ENCODE measurements at places on chromosomes 12 and 14.

DNA sequence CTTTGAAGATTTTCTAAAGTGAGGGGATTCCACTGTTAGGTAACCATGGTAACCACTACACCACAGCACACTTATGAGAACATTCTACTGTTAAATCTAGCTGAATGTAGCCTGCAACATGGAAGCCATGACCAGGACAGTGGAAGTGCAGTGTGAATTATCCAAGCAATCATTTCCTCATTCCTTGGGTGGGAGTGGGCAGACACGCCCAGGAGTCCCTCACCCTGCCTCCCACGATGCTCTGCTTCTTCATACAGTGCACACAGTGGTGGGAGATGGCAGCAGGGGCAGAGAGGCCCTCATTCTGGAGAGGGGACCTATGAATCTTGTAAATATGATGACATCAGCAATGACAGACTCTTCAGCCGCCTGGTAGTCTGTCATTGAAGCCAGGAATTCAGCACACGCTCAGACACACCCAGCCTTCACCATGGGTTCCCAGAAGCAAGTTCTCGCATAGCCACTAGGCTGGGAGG is 70.1 kb upstream of the HOXC13 start:
- peak; percentile 49 for DNase-seq

DNA sequence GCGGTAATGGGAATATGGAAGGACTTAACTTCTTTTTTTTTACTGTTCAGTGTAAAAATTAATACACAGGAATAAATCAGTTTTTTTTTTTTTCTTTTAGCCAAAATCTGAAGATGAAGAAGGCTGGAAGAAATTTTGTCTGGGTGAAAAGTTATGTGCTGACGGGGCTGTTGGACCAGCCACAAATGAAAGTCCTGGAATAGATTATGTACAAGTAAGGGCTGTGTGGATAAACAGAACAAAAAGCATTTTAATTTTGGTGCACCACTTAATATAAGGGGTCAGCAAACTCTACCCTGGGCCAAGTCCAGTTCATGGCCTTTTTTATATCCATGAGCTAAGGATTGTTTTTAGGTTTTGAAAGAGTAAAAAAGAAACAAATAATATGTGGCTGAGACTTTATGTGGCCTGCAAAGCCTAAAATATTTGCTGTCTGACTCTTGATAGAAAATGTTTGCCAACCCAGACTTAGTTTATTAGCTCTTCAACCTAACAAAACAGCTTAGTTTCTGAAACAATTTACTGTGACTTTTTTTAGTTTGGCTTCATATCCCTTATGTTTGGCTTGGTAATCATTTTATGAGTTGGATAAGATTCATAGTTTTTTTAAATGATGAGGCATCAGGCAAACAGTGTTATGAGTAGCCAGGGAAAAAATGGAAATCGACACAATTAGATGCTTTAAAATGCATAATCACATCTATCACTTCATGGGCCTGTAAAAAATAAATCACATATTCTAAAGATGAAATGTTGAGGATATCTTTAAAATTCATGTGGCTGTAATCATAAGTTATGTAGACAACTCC is 8.4 kb downstream of the GEMIN2 start:
- no peak for DNase-seq

GRCh38 chr14:89179891-89180404 is 237.1 kb downstream of the FOXN3 start:
- DNase-seq: no peak

GRCh38 chr14:28785096-28785952 is 18.7 kb downstream of the FOXG1 start:
- DNase-seq: no peak

GRCh38 chr12:2801044-2801783 is 6.4 kb downstream of the FKBP4 start:
- DNase-seq: no peak

- no peak for DNase-seq
These were observed 46.6 kb upstream of the ESRRB start for GRCh38 chr14:76329154-76329928.

DNA sequence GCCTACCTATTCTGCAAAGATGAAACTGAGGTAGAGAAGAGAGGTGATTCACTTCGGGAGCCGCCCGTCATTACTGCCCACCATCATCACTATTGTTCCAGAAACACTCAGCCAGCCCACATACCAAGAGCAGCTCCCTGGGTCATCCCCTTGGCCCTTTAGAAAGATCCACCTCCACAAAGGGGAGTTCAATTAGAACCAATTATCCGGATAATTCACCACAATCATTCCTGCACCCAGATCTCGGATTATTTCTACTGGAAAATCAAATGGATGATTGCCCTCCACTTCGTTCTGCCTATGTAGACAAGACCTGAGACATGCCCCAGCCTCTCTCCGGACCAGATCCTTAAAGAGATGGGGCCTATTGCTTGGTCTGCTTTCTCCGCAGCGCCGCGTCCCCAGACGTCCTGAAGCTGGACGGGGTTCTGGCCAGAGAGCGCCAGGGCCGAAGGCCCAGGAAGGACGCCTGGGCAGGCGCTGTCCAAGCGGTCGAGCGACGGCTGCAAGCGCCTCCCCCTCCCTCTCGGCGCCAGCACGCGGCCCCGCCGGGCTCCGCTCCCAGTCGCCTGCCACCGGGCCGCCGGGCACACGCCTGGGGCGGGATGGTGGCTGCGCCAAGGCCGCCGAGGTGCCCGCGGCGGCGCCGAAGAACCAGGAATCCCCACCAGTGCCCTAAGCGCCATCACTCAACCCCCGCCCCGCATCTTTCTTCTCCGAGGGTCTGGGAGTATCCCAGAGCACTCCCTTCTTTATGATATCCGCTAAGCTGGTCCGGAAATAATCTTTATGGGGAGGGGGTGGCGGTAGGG is 1.3 kb upstream of the ASCL1 start:
- no peak for DNase-seq

DNA sequence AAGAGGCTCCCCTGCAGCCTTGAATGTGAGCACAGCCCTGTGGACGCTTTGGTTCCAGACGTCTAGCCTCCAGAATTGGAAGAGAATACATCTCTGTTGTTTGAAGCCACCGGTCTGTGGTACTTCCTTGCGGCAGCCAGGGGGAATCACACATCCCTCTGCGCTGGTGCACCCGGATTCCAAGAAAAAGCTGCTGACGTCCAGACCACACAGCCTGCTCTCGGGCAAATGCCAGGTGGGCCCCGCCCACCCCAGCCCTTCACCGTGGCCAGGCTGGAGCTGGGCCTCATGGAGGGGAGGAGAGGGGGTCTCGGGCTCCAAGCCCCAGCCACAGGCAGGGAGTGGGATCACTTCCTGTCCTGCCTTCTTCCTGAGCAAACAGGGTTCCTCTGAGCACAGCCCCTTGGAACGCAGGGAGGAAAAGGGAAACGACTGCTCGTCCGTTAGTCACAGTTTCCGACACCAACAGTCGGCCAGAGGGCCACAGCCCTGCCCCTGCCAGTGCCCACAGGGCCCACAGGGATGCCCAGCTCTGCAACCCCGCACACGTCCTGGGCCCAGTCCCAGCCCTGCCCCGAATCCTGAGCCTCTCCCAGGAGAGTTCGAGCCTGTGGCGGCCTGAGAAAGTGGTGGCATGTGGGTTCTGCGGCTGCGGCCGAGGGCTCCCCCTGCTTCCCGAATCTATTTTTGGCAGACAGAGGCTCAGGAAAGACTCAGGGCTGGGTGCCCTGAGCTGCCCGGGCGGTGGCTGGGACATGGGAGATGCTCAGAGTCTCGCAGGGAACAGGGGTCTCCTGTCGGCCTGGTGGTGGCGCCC is 85.3 kb downstream of the RFLNA start:
- DNase-seq: no peak

- peak; percentile 77 for DNase-seq
These were observed 17.9 kb downstream of the DERA start for GRCh38 chr12:15928870-15929571.

- DNase-seq: no peak
These were observed 35.1 kb downstream of the EIF2S3B start for GRCh38 chr12:10540776-10541205.

GRCh38 chr14:77183896-77184295 is 2.3 kb downstream of the TMEM63C start:
- no peak for DNase-seq

DNA sequence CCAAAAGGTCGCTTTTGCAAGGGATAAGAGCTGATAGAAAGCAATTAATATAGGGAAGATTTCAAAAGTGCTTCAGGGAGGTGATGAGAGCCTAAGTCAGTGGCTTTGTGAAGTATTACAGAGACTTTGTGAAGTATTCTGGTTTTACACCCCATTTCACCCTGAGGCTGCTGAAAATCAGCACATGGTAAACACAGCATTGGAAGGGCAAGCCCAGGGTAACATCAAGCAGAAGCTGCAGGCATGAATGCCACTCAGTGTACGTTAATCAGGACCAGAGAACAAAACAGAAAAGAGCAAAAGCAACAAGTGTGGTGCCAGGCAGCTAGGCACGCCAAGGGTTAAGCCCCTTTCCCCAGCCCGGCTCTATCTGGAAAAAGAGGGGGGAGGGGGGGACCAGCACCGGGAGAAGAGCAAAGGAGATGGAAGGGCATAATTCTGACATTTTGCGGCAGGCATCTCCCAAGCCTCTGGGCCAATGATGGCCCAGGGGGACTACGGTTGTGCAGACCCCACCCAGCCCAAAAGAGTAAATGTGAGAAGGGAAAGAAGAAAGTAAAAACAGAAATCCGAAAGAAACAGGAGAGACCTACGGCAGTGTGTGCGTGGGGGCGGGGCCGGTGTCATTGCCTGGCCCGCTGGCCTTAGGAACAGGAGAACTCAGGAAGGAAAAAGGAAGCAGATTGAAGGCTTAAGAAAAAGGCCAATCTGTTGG is 58.9 kb downstream of the DHRS2 start:
- no peak for DNase-seq

DNA sequence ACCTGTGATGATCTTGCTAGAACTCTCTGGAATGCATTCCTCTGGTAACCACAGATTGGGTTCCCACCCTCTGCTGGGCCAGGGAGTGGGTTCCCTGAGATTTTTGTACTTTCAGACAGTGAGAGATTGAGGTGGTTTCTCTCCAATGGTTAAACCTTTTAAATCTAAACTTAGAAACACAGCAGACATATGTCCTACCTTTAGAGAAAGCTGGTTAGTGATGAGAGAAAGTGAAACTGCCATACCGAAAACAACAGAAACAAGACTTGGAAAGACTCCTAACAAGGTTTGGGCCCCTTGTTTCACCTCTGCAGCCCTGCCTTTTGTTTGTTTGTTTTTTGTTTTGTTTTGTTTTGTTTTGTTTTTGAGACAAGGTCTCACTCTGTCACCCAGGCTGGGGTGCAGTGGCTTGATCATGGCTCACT is 9.7 kb upstream of the SGPP1 start:
- no peak for DNase-seq

DNA sequence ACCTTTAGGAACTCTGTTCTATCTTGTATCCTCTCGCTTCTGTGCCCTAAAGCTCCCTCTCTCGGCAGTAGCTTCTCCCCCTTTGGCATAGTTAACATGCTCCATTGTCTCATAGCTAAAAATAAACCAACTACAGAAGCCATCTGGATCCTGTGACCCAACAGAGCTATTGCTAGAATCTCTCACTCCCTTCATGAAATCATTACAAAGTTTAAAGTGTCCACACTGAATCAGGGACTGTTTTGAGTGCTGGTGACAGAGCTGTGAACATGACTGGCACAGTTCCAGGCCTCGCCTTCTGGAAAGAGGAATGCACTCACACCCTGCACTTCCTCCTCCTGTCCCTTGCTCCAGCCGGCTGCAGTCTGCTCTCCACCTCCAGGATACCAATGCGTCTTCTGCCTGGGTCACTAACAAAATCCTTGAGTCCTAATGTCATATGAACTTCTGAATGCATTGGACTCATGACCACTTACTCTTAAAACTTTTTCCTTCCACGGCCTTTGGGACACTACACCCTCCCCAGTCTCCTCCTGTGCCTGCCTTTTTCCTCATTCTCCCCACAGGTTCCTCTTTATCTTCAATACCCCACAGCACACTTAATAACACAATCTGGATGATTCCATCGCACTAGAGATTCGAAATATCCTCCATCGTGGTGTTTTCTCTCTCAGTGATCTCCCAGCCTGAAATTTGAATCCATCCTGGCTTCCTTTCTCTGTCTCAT is 13.2 kb downstream of the PLBD1 start:
- DNase-seq: no peak

DNA sequence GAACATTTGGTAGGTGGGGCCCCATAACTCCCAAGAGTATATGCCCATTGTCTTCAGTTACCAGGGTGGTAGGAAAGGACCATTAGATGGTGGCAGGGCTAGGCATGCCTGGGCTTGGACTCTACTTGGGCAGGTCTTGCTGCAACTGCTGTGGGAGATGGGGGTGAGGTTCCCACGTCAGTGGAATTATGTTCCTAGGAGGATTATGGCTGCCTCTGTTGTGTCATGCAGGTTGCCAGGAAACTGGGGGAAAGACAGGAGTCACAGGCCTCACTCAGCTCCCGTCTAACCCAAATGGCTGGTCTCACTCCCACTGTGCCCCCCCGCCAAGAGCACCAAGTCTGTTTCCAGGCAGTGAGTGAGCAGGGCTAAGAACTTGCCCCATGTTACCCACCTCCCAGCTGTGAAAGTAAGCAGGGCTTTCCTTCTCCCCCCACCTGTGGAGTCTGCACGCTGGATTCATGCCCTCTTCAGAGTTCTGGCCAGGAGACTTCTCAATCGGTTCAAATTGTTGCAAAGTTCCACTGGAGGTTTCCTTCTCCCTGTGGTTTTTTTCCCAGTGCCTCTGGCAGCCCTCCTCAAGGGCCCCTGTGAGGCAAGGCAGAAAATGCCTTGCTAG is 337.5 kb downstream of the CCDC91 start:
- DNase-seq: no peak

GRCh38 chr12:104058802-104059201 is 5.5 kb upstream of the HCFC2 start:
- no peak for DNase-seq

GRCh38 chr14:80621701-80622100 is 319.8 kb downstream of the CEP128 start:
- no peak for DNase-seq

DNA sequence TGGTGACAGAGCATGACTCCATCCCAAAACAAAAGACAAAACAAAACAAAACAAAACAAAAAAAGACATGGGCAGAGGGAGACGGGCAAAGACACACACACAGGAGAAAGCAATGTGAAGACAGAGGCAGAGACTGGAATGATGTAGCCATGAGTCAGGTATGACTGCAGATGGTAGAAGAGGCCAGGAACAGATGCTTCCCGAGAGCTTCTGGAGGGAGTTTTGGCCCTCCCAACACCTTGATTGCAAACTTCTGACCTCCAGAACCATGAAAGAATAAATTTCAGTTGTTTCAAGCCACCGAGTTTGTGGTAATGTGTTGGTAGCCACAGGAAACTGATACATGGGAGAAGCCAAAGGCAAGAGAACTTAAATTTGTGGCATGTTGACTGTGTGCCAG is 27.1 kb downstream of the VWF start:
- no peak for DNase-seq

DNA sequence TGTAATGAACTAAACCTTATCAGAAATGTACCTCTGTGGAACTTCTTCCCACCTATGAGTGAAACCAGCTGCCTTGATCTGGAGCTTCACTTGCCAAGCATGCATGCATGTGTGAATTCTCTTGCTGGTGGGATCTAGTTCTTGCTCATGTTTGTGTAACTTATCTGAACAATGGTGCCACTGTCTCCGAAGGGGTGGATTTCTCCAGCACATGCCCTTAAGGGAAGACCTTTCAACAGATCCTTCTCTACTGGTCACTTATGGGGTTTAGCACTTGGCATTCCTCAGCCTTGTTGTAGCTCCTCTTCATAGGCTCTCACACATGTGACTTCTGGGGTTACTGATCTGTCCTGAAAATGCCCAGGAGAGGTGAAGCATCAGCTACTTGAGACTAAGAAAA is 25.0 kb downstream of the SMOC1 start:
- DNase-seq: no peak
